B cell (primary cell): ENCODE measurements at places on chromosomes 1 and 21.

- H3K27ac ChIP-seq: no peak overlapping the region
- no peaks in the 10 kb centered on the region for H3K36me3 ChIP-seq
- no peaks in the 10 kb centered on the region for H3K27me3 ChIP-seq
- H3K4me3 ChIP-seq: no peak overlapping the region
Measured at GRCh38 chr1:43463479-43463878, 9.7 kb upstream of the HYI start.

GRCh38 chr1:18978706-18979105 lies 22.2 kb upstream of the IFFO2 start:
- no peaks in the 10 kb centered on the region for H3K36me3 ChIP-seq
- no peak for DNase-seq
- H3K27ac ChIP-seq: no peak overlapping the region

GRCh38 chr1:45275054-45275453 lies 51.6 kb upstream of the HPDL start:
- no peak overlapping the region for H3K27ac ChIP-seq
- H3K4me3 ChIP-seq: no peak overlapping the region
- no peak for DNase-seq

- no peaks in the 10 kb centered on the region for H3K27me3 ChIP-seq
- no peak overlapping the region for H3K4me3 ChIP-seq
- no peak overlapping the region for H3K27ac ChIP-seq
Measured at GRCh38 chr1:63802109-63802508, 28.3 kb downstream of the ROR1 start.

DNA sequence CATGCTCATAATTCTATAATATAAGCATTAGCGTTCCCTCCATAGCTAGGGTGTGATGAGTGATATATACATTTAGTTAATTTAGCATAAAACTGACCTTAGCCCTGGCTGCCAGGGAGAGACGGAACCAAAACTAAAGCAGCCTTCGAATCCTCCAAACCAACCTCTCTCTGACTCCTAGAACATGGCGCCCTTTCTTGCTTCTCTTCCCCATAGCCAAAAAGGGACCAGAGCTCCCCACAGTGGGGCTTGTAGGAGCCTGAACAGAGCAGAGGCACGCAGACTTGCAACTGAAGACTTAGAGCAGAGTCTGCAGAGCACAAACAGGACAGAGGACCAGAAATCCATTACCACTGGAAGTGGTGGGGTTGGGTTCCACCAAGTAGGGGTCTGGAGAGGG lies 17.7 kb downstream of the IRF2BP2 start:
- no peaks in the 10 kb centered on the region for H3K4me1 ChIP-seq
- no peak overlapping the region for H3K27ac ChIP-seq
- DNase-seq: no peak
- H3K27me3 ChIP-seq: no peaks in the 10 kb centered on the region
- no peak overlapping the region for H3K4me3 ChIP-seq

DNA sequence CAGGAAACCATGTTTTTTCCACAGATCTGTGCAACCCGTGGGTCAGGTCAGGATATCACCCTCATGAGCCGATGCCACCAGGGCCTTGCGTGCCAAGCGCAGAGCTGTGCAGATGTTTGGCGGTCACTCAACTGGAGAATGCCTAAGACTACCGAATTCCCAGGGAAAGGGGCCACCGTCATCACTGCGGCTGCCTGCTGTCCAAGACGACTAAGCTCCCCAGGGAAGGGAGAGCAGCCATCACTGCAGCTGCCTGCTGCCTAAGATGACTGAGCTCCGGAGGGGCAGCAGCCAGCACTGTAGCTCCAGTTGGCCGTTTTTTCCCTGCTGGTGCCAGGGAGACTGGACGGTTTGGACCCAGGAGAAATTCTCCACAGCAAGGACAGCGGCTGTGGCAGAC lies 31.1 kb downstream of the AKT3 start:
- H3K27me3 ChIP-seq: no peaks in the 10 kb centered on the region
- H3K36me3 ChIP-seq: no peaks in the 10 kb centered on the region
- H3K27ac ChIP-seq: no peak overlapping the region
- H3K4me1 ChIP-seq: no peaks in the 10 kb centered on the region

DNA sequence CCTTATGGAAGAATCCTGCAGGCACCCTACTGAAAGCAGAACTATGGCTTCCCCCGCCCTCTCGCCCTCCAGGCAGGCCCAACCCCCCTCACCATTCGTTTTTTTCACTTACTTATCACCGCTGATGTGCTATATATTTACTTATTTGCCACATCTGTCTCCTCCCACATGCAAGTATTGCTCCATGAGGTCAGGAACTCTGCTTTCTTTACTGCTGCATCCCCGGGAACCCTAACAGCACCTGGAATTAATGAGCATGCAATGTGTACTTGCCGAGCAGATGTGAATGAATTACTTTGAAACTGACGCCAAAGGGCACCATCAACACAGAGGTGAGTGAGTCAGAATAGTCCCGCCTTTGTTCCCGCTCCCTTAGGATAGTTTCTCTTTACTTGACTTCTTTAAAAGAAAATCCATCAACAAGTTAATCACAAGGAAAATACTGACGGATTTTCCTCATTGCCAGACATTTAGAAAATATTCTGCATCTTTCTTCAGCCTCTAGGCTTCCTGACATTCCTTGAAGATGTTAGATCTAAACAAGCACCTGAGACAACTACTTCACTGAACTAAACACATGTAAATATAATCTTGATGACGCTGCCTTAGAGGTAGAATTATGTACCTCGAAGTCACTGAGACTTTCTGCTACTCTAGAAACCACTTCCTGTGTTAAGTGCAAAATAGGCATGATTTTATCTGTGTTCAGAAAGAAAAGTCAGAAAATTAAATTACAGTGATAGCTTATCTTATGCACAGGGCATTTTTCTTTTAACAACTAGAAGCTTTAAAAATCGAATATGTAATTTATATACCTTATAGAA lies 17.5 kb upstream of the RAB4A start:
- H3K4me1 ChIP-seq: peaks cover 10% of the 10 kb centered on the region
- H3K36me3 ChIP-seq: no peaks in the 10 kb centered on the region
- H3K27me3 ChIP-seq: no peaks in the 10 kb centered on the region
- H3K27ac ChIP-seq: no peak overlapping the region
- no peak for DNase-seq

DNA sequence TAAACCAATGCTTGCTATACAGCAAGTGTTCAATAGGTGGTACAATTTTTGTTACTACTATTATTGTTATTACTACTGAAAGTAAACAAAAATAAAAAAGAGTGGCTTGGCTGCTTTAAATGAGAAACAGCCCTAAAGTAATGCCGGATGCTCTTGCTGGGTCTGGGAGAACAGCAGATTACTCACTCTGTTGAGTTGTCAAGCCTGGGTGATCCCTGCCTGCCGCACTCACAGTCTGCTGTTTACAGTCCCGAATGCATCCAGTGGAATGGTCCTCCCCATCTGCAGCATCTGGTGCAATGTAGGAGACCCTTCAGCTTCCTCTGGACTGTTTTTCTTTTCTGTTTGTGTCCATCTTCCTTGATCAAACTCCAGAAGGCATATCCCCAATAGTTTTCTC lies 102.7 kb upstream of the IVNS1ABP start:
- no peak overlapping the region for H3K4me3 ChIP-seq
- peaks cover 2% of the 10 kb centered on the region for H3K27me3 ChIP-seq
- no peaks in the 10 kb centered on the region for H3K4me1 ChIP-seq
- H3K36me3 ChIP-seq: no peaks in the 10 kb centered on the region
- H3K27ac ChIP-seq: no peak overlapping the region

DNA sequence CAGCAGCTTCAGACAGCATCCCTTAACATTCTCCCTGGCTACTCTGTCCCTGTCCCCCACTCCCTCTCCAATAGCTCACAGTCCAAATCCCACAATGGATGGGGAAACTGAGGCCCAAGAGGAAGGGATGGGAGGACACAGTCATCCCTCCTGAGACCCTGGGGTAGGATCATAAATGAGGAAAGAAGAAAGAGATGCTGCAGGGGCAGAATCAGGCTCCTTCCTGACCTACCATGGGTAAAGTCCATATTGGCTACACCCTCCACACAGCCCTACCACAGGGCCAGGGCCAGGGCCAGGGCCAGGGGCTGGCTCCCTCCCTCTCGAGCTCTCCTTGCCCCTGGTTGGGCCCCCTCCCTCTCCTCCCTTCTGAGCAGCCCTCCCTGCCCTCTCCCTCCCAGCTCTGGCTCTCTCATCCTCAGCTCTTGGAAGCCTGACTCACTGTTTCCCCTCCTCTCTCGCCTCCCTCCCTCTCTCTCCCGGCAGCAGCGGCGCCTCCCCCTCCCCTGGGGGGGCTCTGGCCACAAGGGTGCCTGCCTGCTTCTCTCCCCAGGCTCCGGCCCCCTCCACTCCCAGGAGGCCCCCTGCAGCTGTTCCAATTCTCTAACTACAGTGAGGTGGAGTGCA lies 4.9 kb downstream of the AHDC1 start:
- DNase-seq: no peak
- peaks cover 60% of the 10 kb centered on the region for H3K4me1 ChIP-seq
- H3K4me3 ChIP-seq: no peak overlapping the region
- H3K27ac ChIP-seq: no peak overlapping the region
- H3K27me3 ChIP-seq: no peaks in the 10 kb centered on the region
- H3K36me3 ChIP-seq: no peaks in the 10 kb centered on the region

- H3K4me1 ChIP-seq: no peaks in the 10 kb centered on the region
- H3K36me3 ChIP-seq: no peaks in the 10 kb centered on the region
- H3K27me3 ChIP-seq: no peaks in the 10 kb centered on the region
- no peak for DNase-seq
- H3K4me3 ChIP-seq: no peak overlapping the region
- H3K27ac ChIP-seq: no peak overlapping the region
Measured at GRCh38 chr1:82880506-82880905, 1079.8 kb downstream of the ADGRL2 start.

DNA sequence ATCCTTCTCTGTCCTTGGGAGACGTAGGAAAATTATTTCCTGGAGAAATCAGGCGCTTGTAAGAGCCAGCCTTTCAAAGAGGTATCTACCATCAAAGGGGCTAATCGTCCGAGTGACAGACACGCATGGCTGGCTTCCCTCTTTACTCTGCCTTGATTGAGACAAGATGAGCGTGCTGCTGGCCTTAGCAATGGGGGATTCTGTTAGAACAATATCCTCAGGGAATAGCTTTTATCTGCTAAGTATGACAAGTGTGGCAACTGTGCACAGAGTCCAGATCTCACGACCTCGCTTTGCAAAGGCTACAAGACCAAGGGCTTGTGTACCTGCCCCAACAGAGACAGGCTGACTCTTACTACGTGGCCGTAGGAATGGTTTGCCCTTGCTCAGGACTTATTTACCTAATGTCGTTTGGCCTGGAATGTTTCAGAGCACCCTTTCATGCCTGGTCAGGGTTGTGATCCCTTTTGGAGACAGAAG lies 417.1 kb downstream of the KIF26B start:
- H3K4me3 ChIP-seq: no peak overlapping the region
- DNase-seq: no peak
- H3K4me1 ChIP-seq: no peaks in the 10 kb centered on the region
- no peaks in the 10 kb centered on the region for H3K27me3 ChIP-seq

- no peak for DNase-seq
- H3K4me3 ChIP-seq: no peak overlapping the region
- peaks cover 15% of the 10 kb centered on the region for H3K27me3 ChIP-seq
Measured at GRCh38 chr1:26999440-26999987, 6.0 kb downstream of the TRNP1 start.

- no peaks in the 10 kb centered on the region for H3K27me3 ChIP-seq
- no peak overlapping the region for H3K4me3 ChIP-seq
- no peaks in the 10 kb centered on the region for H3K36me3 ChIP-seq
- no peak for DNase-seq
- no peak overlapping the region for H3K27ac ChIP-seq
Measured at GRCh38 chr1:8698012-8698630, 119.3 kb downstream of the RERE start.

GRCh38 chr1:219099307-219099706 lies 74.4 kb upstream of the LYPLAL1 start:
- no peaks in the 10 kb centered on the region for H3K27me3 ChIP-seq
- DNase-seq: no peak
- no peaks in the 10 kb centered on the region for H3K36me3 ChIP-seq
- H3K27ac ChIP-seq: no peak overlapping the region
- peaks cover 7% of the 10 kb centered on the region for H3K4me1 ChIP-seq

DNA sequence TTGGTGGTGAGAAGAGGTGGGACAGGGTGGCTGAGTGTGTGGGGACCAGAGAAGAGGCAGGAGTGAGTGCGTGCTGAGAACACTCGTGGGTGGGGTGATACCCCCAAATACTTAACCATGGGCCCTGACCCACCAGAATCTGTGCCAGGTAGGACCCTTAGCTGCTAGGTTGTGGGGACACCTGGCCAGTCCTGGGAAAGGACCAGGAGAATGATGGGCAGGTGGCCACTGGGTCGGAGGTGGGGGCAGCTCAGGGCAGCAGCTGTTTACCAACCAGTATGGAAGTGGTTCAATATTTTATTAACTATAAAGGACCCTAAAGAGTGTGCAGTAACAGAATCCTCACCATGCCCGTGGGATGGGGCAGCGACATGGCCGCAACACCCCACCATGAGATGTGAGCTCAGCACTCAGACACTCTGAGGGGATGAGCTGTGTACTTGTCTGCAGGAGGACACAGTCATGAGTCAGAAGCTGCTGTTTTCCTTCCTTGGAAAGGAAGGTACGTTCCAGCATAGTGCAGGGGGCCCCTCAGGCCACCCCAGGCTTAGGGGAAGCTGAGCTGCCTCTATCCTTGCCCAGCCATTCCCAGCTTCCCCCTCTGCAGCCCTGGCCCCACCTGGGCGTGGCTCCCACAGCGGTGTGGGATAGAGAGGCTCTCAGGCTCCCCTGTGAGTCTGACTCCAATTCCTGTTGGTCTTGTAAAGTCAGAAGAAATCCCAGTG lies 25.4 kb downstream of the TEX35 start:
- H3K36me3 ChIP-seq: no peaks in the 10 kb centered on the region
- peaks cover 5% of the 10 kb centered on the region for H3K4me1 ChIP-seq
- no peak overlapping the region for H3K27ac ChIP-seq

DNA sequence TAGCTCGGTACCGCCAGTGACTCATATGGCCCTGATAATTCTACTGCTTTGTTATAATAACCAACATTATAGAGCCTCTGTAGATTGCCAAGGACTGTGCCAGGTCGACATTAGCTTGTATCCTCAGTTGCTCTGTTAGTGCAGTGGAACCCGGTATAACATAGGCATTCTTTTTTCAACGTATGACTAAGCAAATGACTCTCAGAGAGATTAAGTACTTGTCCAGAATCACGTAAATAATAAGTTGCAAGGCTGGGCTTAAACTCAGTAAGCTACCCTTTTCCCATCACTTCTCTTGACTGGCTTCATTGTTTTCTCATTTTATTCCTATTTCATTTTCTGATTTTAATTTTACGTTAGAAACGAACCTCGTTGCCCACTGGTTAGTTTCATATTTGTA lies 85.1 kb downstream of the UBE4B start:
- no peak overlapping the region for H3K27ac ChIP-seq
- DNase-seq: no peak
- no peaks in the 10 kb centered on the region for H3K27me3 ChIP-seq
- H3K4me1 ChIP-seq: no peaks in the 10 kb centered on the region
- no peak overlapping the region for H3K4me3 ChIP-seq

- H3K4me3 ChIP-seq: no peak overlapping the region
- peaks cover 24% of the 10 kb centered on the region for H3K36me3 ChIP-seq
- no peak overlapping the region for H3K27ac ChIP-seq
- H3K4me1 ChIP-seq: no peaks in the 10 kb centered on the region
- no peak for DNase-seq
Measured at GRCh38 chr1:246875041-246876026, 56.4 kb downstream of the AHCTF1 start.
